Islet precursor cell (in vitro differentiated cells): ENCODE measurements at places on chromosomes 11 and 22.

- DNase-seq: no peak
These were observed 6.5 kb downstream of the MLC1 start for GRCh38 chr22:50078761-50079160.

DNA sequence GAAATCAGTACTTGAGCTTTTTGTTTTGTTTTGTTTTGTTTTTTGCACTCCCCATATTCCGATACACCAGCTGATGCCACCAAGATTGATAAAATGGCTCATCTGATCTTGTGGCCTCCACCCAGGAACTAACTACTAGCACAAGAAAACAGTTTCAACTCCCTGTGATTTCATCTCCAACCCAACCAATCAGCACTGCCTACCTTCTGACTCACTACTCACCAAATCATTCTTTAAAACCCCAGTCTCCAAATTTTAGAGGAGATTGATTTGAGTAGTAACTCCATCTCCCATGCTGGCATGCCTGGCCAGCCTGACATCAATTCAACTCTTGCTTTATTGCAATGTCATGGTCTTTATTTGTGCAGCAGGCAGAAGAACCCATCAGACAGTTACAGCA lies 16.1 kb upstream of the CRTAM start:
- DNase-seq: no peak

DNA sequence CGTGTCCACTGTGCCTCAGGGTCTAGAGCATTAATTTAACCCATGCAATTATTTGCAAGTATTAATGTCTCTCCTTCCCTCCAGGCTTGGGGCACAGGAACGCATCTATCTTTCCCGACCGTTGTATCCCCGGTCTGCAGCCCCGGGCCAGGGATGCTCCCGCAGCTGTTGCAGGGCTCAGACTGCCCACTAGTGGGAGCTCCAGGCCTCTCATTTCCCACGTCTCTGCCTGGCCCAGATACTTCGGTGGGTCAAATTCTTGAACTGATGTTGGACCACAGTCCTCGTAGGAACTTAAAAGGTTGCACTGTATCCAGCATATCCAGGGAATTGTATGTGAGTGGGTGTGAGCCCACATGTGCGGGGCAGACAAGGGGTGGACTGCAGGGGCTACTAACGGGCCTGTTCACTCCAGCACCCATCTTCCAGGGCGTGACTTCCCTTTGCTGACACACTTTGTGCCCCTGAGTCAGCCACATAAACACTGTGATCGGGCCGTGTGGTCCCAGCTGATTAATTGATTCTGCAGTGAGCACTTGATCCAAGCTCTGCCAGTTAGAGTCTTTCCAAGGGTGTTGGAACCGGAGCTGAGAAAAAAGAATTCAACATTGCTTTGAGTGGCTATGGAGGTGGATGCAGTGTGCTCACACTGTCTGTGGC lies 451.3 kb downstream of the TBC1D22A start:
- DNase-seq: no peak

DNA sequence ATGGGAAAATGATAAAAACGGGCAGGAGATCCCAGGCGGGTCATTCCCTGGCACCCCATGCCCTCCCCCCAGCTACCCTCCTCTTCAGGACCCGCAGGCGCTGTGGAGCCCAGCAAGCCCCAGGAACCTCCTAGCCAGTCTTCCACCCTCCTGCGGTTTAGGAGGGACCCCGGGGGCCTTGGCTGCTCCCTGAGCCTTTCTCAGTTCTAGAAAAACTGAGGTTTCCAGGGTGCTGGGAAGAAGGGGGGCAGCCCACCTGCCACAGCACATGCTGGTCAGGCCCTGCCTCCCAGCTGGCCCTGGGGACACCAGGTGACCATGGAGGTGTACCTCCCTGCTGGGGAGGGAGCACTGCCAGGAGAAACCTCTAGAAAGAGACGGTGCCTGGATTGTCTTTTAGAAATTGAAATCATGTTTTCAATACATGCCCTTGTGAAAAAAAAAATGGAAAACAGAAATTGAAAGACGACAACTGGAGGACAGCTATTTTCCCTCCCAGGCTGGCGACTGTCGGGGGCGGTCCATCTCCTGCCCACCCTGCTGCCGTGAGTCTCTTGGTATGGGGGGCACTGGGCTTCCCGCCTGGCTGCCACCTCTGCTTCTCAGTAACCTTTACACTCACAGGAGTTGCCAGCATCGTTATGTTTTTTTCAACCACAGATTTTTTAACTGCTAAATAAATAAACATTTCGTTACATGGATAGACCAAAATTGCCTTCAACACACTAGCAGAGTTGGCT lies 398.5 kb downstream of the TBC1D22A start:
- peak; percentile 23 for DNase-seq

- no peak for DNase-seq
These were observed 23.2 kb downstream of the ELFN2 start for GRCh38 chr22:37404091-37404490.

- DNase-seq: peak; percentile 82
These were observed 18.1 kb downstream of the POLA2 start for GRCh38 chr11:65279741-65280440.

DNA sequence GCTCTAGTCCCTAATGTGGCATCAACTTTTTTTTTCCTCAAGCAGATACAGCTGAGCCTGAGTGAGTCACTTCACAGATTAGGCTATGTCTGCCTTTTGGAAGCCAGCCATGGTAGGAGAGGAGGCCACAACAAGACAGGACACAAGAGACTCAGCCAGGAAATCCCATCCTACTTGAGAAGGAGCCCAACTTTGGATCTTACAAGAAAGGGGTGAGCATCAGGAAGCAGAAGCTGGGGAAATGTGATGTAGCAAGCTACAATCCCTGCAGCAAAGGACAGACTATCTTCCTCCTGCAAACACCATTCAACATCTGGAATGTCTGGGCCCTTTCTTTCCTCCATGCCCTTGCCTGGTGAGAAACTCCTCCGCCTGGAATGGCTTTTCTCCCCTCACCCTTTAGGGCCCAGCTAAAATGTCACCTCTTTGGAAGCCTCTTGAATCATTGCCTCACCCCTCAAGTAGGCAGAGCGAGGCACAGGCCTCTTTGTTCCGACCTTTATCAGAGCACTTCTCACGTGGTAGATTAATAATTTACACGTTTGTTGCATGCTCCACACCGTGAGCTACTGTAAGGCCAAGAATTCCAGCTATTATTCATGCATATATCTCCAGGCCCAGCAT lies 156.4 kb upstream of the PITPNB start:
- DNase-seq: peak; percentile 62

- DNase-seq: no peak
These were observed 66.6 kb downstream of the KCNC1 start for GRCh38 chr11:17801166-17801565.

GRCh38 chr11:33257160-33257896 lies at the start of gene HIPK3:
Gene HIPK3, plus strand, starts transcription at chr11:33257381.
- DNase-seq: peak; percentile 88

DNA sequence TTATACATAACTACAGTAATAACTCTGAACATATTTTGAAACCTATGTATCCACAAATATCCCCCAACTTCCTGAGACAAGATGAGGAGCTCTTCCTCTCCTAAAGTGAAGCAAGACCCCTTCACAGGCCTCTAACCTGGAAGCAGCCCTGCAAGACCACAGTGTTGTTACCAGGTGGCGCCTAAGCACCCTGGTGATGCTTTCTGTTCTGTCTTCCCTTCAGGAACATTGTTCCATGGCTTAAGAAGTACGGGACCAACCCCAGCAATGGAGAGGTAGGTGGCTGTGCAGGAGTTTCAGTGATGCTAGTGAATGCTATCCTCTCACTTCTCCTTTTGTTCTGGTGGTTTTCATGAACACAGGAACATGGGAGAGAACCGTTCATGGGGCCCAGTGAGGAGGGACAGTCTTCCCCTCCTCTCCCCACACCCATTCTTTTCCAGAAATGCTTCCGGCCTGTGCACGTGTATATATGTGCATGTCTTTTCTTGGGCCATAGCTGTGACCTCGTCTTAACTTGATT lies 6.4 kb downstream of the PPIL2 start:
- DNase-seq: no peak

GRCh38 chr11:7546324-7546791 lies 32.6 kb downstream of the PPFIBP2 start:
- DNase-seq: peak; percentile 48

DNA sequence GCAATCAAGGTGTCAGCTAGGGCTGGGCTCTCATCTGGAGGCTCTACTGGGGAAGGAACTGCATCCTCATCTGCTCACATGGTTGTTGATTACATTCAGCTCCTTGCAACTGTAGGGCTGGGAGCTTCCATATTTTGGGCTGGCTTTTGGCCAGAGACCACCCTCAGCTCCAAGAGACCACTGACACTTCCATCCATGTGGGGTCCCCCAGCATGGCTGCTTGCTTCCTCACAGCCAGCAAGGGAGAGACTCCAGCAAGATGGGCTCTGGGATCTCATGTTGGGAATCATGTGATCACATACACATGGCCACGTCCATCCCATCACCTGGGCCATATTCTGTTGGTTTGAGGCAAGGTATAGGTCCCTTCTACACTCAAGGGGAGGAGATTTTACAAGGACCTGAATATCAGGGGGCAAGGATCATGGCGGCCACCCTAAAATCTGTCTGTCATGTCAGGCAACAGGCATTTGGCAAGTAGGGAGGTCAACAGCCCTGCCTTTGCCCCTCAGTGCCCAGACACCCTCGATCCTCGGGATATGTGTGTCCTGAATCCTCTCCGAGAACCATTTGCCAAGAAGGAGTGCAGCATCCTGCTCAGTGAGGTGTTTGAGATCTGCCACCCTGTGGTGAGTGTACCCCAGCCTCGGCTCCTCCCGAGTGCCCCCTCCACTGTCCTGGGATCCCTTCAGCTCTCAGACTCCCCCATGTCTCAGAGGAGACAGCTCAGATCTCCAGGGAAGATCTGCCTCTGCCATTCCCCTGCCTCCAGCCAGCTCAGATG lies 48.7 kb downstream of the OTOG start:
- DNase-seq: no peak

GRCh38 chr11:12319988-12320387 lies 57.4 kb upstream of the PARVA start:
- DNase-seq: no peak

GRCh38 chr11:95545116-95545875 lies 244.3 kb downstream of the FAM76B start:
- no peak for DNase-seq

- peak; percentile 78 for DNase-seq
These were observed 71.0 kb downstream of the JAM3 start for GRCh38 chr11:134139873-134140331.

DNA sequence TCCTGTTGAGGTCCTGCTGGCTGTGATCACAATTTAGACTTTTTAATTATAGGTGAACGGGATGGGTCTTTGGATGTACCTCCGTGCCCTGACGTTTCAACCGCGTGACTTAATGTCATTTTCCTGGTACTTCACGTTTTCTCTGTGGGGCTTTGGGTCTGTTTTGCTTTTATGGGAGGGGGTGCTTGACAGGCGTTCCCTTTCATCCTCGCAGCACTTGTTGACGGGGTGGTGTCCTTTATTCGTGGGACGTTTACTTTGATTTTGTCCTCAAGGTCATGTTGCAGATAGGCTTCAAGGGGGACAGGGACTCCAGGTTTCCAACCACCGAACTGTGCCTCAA lies 994 bp downstream of the PPP6R3 start:
- DNase-seq: no peak

DNA sequence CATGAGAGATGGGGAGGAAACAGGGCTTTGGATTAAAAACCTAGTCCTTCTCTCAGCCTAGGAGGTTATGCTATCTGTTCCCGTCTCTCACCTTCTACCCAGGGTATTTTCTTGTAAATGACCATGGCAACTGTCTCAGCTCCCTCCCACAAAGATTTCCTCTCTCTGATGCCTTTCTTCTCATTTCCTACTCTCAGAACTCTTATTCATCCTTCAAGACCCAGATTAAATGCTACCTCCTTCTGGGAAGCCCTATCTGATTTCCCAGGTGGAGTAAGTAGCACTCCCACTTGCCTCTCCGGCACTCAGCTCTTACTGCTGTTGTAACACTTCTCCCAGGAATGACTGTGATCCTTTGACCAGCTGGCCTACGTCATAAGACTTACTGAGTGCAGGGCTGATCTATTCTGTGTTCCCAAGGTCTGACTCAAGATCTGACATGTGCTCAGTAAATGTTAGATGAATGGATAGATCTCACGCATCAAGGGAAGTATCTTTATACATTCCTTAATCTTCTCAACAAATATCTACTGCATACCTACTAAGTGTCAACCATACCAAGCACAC lies 175.0 kb downstream of the TENM4 start:
- no peak for DNase-seq
